ENCODE measurements at places on chromosomes 7 and 10. TPM values are rescaled to one million over a fixed set of nuclear protein-coding genes. Genes with fewer than 3 reads are reported as not detected.

The FRAT1 gene
- total RNA-seq: 1.3 TPM

The UTF1 gene
- not detected for total RNA-seq

The ATOH7 gene
- not detected for total RNA-seq

The TFPI2 gene
- not detected for total RNA-seq

The ABCB1 gene
- 4.9 TPM for total RNA-seq

The HOXA6 gene
- not detected for total RNA-seq

The SEC31B gene
- total RNA-seq: 36.7 TPM

The SPDYE18 gene
- 0.33 TPM for total RNA-seq

The NCF1 gene
- total RNA-seq: 0.78 TPM

The PRR15 gene
- not detected for total RNA-seq

The CYP2C8 gene
- 0.14 TPM for total RNA-seq

The HMX3 gene
- not detected for total RNA-seq

The MNX1 gene
- not detected for total RNA-seq

The CYP2C19 gene
- total RNA-seq: not detected

The SPDYE2 gene
- total RNA-seq: not detected

The CALHM1 gene
- total RNA-seq: not detected
